MCF 10A (cell line): ENCODE measurements at places on chromosomes 7 and 10.

DNA sequence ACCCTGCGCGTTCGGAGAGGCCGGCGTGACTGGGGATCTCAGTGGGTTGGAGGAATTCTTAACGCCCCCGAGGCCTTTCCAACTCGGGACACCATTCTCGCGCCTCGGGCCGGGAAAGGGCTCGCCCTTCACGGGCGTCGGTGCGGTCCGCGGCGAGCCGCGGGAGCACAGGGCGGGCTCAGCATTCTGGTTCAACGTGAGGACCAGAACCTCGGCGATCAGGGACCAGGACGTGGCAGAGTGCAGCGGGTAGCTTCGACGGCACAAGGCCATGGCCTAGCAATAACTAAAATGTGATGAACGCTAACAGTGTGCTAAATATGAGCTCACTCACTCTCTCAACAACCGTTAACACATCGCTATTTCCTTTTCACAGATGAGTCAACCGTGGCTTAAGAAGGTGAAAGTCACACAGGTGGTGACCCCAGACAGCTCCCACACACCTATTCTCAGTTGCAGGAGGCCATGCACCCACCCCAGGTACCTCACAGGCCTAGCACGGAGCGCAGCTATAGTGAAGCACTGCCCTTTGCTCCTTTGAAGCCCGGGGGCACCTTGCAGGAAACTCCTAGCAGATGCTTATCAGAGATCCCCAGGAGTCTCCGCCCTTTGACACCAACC is 4.5 kb upstream of the EMX2 start:
- no peak for DNase-seq

- DNase-seq, result no peak
Measured at GRCh38 chr10:117780411-117780810, 237.9 kb downstream of the EMX2 start.

GRCh38 chr7:101165958-101166647 is 734 bp upstream of the VGF start:
- no peak for DNase-seq

DNA sequence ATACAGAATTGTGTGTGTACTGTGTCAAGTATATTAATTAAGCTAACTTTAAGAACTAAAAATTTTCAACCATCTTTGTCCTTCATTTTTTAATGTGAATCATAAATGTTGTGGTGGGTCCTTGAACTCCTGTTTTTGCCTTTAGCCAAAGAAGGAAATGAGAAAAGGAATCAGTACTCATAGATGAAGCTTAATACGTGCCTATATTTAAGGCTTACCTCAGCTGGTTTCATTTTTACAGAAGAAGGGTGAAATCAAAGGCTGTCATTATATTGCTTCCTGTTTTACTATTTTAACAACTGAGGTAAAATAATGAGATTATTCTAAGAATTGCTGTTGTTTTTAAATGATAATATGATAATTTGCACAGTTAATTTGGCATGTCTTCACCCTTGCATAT is 6.3 kb upstream of the SNX13 start:
- no peak for DNase-seq

GRCh38 chr7:46191776-46192175 is 270.7 kb upstream of the IGFBP3 start:
- DNase-seq, result no peak

DNA sequence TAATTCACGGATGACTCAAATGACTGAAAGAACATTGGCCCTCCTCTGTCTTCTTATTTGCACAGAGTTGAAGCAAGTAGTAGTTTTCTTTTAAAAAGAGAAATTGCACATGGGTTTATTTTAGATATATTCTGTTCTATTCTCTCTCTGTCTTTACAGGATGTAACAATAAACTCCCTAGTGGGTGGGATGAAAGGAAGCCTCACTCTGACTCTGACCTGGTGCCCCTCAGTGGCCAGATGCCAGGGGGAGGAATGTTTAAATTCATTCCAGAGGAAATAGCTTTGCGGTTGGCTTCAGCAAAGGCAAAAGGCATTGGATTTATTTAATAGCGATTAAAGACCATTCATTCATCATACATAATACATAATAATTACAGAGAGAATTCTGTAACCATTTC is 156.4 kb upstream of the MTPN start:
- DNase-seq, result no peak

- DNase-seq, result no peak
Measured at GRCh38 chr7:155945670-155946325, 133.5 kb upstream of the SHH start.

GRCh38 chr10:59942556-59942955 is 36.2 kb upstream of the CCDC6 start:
- DNase-seq, result no peak

DNA sequence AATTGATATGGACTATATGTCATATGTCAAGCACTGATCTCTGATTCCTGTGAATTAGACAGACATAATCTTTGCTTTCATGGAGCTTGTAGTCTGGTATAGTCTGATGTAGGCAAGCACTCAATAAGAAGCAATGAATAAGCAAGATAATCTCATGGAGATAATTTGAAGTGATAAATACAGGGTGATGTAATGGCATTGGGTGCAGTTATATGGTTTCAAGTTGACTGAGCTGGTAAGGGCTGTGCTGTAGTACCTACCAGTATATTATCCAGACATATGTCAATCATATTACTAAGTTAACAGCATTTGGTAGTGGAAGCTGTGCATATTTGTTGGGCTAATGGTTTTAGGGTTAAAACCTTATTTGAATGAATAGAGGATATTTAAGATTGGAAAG is 117.5 kb upstream of the PRPS1L1 start:
- no peak for DNase-seq

GRCh38 chr7:80682744-80683143 is 44.3 kb downstream of the CD36 start:
- DNase-seq, result no peak

DNA sequence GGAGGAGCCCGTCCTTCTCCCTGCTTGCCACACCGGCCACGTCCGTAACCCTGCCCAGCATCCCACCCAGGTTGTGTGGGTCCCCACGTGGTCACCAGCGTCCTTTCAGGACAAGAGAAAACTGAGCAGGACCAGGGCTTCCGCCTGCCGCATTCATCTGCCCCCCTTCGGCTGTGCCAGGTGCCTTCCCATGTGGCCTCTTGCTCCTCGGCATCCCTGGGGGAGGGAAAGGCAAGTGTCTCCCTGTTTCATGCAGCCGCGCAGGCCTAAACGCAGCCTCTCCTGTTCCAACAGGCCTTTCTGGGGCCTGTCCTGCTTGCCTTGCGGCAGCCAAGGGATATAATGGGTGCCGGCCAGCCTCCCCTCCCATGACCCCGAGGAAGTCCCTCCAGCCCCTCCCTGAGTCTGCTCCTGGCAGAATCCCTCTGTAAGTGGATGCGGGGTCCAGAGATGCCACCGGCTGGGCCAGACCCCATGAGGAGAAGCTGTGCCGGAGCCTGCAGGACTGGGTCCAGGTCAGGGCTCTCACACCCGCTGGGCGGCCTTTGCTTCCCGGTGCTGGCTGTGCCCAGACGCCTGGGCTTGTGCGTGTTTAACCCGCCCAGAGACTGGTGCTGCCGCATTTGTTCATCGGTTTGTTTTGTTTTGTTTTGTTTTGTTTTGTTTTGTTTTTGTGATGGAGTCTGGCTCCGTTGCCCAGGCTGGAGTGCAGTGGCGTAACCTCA is 23.1 kb downstream of the SHH start:
- DNase-seq, result peak; percentile 58

GRCh38 chr10:100469756-100470155 is 6.9 kb downstream of the WNT8B start:
- no peak for DNase-seq

GRCh38 chr10:30491916-30492515 is 58.0 kb downstream of the MAP3K8 start:
- no peak for DNase-seq

DNA sequence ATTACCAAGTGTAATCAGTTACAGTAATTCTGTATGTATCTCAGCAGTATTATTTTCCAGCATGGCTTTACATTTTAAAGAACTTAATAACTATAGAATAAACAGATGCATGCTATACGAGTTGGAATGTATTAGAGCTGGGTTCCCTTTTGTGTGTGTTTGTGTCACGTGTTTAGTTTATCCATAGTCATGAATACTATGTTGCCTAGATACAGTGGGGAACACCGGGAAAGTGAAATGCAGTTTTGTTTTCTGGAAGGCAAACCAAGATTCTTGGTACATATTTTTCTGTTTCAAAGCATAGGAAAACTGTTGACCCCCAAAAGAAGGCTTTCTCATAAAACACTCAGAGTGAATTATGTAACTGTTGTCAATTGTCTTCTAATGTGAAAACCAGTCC is 119.0 kb downstream of the FANK1 start:
- DNase-seq, result no peak

GRCh38 chr7:41984888-41985287 is 252.1 kb downstream of the GLI3 start:
- DNase-seq, result peak; percentile 45

GRCh38 chr10:119209035-119209735 is 1.8 kb downstream of the GRK5 start:
- DNase-seq, result peak; percentile 54

DNA sequence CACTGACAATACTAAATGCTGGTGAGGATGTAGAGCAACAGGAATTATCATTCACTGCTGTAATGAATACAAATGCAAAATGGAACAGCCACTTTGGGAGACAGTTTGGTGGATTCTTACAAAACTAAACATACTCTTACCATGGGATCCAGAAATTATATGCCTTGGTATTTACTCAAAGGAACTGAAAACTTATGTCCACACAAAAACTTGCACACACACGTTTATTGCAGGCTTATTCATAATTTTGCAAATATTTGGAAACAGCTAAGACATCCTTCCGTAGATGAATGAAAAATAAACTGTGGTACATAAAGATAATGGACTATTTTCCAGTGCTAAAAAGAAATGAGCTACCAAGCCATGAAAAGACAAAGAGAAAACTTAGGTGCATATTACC is 69.6 kb downstream of the SEM1 start:
- no peak for DNase-seq

DNA sequence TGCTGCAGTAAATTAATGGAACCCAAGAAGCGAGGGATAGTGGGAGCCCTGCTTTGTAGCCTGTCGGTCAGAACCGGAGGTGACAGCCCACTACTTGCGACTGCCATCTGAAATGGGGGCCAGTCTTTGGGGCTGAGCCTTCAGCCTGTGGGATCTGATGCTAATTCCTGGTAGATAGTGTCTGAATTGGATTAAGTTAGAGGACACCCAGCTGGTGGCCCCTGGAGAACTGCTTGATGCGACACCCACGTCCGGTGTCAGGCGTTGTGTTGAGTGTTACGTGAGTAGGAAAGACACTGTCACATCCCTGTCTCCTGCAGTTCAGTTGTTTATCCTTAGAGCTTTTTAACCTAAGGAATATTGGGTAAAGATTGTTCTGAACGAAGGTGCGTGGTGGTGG is 5.0 kb downstream of the EIF3B start:
- no peak for DNase-seq

- DNase-seq, result no peak
Measured at GRCh38 chr10:76879116-76879913, 758.3 kb downstream of the KCNMA1 start.

DNA sequence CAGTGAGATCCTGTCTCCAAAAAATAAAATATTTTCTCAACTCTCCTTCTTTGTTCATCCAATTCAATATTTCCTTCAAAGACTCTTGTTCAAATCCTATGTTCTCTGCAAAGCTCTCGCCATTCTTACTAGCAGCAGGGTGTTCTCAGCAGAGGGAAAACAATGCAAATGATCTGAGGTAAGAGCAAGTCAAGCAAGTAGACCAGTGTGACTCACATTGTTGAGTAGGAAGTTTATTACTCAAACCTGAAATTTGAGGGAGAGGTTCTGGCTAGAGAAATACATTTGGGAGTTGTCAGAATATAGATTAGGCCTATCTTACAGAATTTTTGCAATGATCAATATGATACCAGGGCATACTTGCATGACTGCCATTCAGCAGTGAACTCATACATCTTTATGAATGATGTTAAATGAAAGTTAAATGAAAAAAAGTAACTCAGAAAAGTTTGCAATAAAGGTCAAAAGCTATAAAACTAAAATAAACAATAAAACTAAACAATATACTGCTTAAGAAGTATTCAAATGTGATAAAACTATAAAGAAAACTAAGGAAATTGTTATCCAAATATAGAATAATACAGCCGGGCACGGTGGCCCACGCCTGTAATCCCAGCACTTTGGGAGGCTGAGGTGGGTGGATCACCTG is 5.8 kb downstream of the IDE start:
- peak; percentile 68 for DNase-seq

GRCh38 chr10:129514568-129515451 is 47.8 kb downstream of the MGMT start:
- DNase-seq, result no peak

DNA sequence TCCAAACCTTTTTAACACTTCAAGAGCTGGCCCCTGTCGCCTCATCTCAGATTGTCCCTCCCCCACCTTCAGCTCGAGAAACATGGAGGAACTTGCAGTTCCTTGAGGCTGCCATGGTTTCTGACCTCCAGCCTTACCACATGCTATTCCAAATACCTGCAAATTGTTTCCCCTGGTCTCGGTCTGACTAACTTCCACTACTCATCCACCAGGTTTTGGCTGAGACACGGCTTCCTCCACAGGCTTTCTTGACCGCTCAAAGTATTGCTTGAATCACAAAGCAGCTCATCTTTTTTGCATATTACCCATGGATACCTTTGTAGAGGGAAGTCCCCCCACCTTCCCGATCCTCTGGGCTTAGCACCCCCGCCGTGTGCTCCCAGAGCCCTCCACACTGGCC is 5.2 kb upstream of the SAMD8 start:
- no peak for DNase-seq

DNA sequence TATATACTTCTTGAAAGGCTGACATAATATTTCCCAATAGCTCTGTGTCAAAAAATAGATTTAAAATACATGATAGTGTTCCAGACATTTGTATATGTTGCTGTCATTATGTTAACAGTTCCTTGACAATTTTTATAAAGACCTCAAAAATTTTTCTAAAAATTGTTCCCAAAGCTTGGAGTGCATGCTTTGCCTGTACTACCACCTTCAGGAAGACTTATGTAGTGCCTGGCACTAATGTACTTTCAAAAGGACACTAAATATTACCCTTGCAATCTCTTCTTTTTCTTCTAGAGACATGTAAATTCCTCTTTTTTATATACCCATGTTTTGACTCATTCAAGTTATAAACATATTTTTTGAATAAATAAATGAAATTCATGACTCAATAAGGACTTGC is 48.0 kb upstream of the SP8 start:
- peak; percentile 22 for DNase-seq

DNA sequence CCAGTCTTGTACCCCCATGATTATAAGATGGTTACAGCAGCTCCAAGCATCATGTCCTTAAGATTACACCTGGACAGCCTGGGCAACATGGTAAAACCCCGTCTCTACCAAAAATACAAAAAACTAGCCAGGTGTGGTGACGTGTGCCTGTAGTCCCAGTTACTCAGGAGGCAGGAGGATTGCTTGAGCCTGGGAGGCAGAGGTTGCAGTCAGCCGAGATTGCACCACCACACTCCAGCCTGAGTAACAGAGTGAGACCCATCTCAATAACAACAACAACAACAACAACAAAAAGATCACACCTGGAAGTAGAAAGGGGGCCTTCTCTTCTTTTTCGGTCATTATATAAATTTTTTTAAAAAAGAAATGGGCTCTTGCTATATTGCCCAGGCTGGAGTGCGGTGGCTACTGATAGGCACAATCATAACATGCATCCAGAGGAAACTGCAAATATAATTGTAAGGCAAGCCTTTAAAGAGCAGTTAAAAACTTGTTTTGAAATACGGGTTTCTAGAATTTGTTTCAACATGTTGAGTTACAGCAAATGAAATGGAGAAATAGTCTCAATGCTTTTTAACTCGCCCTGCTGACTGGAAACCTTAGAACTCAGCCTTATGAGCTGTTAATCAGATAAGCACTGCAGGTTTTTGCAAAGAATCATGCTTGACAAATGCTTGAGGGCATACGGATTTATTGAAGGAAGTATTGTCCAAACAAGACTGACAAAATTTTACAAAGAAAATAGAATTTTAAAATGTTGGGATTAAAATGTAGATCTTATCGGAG is 4.7 kb upstream of the ENTPD7 start:
- DNase-seq, result peak; percentile 46
